Psoas muscle (tissue), 8 donors: ENCODE measurements at places on chromosomes 1 and 21. TPM values are rescaled to one million over a fixed set of nuclear protein-coding genes. Genes with fewer than 3 reads are reported as not detected.

Gene KRTAP19-3
- 3.0 TPM for total RNA-seq

GRCh38 chr1:103341377-103341880 is 184.1 kb upstream of the RNPC3 start:
- no peaks in the 10 kb centered on the region for H3K36me3 ChIP-seq
- H3K4me3 ChIP-seq: no peak overlapping the region
- no peak for DNase-seq

GRCh38 chr1:204692325-204692840 is 6.8 kb upstream of the LRRN2 start:
- H3K36me3 ChIP-seq: no peaks in the 10 kb centered on the region
- H3K4me1 ChIP-seq: no peaks in the 10 kb centered on the region
- no peak overlapping the region for H3K4me3 ChIP-seq
- no peak overlapping the region for H3K27ac ChIP-seq
- H3K27me3 ChIP-seq: peaks cover 11% of the 10 kb centered on the region

Gene NCMAP
- total RNA-seq: not detected

Gene FGR
- 1.3 TPM for total RNA-seq

GRCh38 chr1:212712451-212713303 is 13.0 kb upstream of the BATF3 start:
- H3K4me1 ChIP-seq: no peaks in the 10 kb centered on the region
- no peak overlapping the region for H3K27ac ChIP-seq
- H3K36me3 ChIP-seq: no peaks in the 10 kb centered on the region
- no peak overlapping the region for H3K4me3 ChIP-seq
- no peak for DNase-seq
- no peaks in the 10 kb centered on the region for H3K27me3 ChIP-seq

Gene TTC22
- total RNA-seq: 0.13 TPM

DNA sequence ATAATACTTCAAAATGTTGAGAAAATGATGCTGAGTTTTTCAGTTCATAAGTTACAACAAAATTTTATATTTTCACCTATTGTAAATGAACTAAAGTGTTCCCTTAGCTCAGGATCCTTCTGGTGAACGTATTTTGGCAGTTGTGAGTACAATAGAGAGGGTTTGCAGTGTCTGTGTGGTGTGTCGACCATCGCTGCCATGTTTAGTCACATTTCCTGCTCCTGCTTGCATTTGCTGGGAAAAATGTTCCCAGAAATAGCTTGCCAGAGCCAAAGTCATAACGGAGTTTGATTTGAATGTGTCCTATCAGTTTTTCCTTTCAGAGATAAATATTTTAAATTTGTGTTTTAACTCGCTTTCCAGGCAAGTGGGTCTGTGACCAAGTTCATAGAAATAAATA is 117.1 kb upstream of the COL6A1 start:
- peaks cover 23% of the 10 kb centered on the region for H3K27me3 ChIP-seq
- no peak overlapping the region for H3K4me3 ChIP-seq
- H3K27ac ChIP-seq: no peak overlapping the region
- H3K4me1 ChIP-seq: no peaks in the 10 kb centered on the region
